ENCODE measurements at places on chromosomes 1 and 21.

DNA sequence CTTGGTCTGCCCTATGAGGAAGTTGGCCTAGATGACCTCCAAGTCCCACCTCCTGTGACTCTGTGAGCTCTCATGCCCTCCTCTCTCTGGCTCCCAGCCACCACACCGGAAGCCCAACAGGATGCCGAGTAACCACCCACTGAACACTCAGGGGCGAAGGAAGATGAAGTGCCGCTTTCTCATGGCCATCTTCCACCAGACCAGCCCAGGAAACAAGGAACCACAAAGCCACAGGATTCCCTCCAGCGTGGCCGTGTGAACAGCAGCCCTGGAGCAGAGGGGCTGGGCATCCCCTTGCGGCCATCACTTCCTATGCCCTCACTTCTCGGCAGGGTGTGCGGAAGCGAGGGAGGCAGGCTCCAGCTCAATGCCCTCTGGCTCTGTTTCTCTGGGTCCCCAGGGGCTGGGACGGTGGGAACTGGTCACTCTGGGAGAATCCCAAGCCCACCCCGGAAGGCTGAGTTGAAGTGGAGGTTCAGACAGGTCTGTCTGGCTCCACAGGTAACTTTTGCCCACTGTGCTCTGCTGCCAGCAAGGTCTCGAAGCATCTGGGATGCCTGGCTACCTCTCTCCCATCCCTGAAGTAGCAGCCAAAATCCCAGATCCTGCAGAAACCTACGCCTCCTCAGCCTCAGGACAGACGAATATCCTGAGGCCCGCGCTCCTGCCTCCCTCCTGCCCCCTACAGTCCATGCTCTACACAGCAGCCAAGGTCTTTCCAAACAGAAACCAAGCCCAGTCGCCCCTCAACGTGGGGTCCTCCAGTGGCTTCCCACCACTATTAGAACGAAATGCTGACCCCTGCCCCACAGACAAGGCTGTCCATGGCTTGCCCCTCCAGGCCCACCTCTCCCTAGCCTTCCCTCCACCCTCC, 44.2 kb upstream of the ECE1 start:
- peak; percentile 82 for DNase-seq

DNA sequence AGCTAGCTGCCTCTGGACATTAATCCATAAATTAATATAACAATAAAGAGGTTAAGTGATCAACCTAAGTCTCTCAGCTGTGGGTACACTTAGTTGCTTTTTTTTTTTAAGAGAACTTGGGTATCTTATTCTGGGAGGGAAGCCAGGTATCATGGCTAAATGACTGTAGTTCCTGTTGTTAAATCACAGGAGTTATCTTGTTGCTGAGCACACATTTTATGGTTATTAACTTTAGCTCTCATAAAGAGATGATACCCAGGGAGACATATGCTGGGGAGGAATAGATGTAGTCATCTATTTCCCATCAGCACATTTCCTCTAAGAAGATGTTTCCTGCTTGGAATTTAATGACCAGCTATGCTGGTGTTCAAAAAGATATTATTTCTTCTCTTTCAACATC, 227.8 kb downstream of the PTGER3 start:
- no peak for DNase-seq

- peak; percentile 2 for DNase-seq
Observed at GRCh38 chr1:2778220-2778592, 23.3 kb downstream of the TTC34 start.

- no peak for DNase-seq
Observed at GRCh38 chr1:32782086-32782485, 35.1 kb downstream of the YARS1 start.

GRCh38 chr1:55767171-55767570, 552.0 kb upstream of the USP24 start:
- DNase-seq, result no peak

DNA sequence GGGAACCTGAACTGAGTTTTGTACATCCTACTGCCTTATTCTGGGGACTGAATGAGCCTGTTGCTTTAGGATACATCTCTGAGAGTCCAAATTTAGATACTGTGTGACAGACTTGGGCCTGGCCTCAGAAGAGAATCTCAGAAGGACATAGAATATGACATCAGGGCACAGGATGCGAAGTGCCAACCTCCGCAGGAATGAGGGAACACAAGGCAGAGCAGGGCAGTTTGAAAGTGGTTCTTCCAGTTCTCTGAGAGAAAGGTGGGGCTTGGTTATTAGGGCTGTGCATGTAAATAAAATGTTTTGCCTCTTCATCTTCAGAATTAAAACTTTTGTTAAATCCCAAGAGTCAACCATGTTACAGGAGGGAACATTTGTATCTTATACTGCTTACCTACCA, 23.1 kb downstream of the TRAF5 start:
- no peak for DNase-seq

DNA sequence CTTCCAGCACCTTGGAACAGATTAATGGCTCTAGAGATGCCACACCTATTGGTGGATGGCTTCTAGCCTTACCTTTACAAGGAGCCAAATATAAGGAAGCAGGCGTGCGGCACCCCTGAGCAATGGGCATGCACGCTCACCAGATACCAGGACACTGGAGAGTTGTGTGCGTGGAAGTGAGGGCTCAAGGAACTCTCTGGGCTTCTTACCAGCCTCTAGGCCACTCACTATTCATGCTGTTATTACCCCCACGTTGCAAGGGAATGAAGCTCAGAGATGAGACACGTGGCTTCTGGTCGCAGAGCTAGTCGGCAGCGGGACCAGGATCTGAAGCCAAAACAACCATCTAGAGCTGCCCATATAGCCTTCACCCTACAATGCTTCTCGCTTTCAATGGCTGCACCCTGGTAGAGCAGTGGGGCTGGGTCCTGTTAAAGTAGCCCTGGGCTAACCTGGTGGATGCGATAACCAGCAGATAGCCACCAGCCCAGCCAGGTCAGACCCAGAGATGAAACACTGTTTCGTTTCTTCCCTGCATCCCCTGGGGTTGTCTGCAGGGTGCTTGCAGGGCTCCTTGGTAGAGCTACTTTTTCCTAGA, 396.4 kb upstream of the VAMP3 start:
- no peak for DNase-seq

- no peak for DNase-seq
Observed at GRCh38 chr1:75950176-75950575, 18.0 kb upstream of the ASB17 start.

- no peak for DNase-seq
Observed at GRCh38 chr1:4657960-4658541, 3.6 kb downstream of the AJAP1 start.

GRCh38 chr1:110067893-110068645, 2.4 kb downstream of the ALX3 start:
- DNase-seq, result no peak

DNA sequence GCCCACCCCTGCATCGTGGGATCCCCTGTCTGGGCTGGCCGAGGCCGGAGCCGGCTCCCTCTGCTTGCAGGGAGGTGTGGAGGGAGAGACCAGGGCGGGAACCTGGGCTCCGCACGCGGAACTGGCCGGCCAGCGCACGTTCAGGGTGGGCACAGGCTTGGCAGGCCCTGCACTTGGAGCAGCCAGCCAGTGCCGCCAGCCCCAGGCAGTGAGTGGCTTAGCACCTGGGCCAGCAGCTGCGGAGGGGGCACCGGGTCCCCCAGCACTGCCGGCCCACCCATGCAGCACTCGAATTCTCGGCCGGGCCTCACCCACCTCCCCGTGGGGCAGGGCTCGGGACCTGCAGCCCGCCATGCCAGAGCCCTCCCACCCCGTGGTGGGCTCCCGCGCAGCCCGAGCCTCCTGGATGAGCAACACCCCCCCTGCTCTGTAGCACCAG, 422.6 kb downstream of the AMY1C start:
- DNase-seq, result no peak

GRCh38 chr1:192395211-192395610, 78.4 kb downstream of the RGS21 start:
- no peak for DNase-seq

GRCh38 chr1:15246960-15247614, at the start of gene FHAD1:
Gene FHAD1 (plus strand): TSS chr1:15247223. CDS start chr1:15251785, 4,562 bp downstream.
- peak; percentile 37 for DNase-seq

GRCh38 chr21:37272897-37273296, 5.8 kb upstream of the VPS26C start:
- no peak for DNase-seq

DNA sequence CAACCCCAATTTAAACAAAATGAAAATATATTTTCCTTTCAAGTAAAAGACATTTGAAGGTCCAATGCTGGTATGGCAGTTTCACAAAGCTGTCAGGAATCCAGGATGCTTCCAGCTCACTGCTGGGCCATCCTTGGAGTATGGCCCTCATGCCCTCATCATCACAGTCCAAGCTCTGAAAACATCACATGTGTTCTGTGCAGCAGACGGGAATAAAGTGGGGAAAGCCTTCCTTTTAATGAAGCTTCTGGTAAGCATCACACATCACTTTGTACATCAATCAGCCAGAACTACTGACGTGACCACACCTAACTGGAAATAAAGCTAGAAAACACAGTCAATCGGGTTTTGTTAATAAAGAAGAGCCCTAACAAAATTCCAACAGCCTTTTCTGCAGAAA, 22.7 kb downstream of the CDC42BPA start:
- DNase-seq, result no peak

DNA sequence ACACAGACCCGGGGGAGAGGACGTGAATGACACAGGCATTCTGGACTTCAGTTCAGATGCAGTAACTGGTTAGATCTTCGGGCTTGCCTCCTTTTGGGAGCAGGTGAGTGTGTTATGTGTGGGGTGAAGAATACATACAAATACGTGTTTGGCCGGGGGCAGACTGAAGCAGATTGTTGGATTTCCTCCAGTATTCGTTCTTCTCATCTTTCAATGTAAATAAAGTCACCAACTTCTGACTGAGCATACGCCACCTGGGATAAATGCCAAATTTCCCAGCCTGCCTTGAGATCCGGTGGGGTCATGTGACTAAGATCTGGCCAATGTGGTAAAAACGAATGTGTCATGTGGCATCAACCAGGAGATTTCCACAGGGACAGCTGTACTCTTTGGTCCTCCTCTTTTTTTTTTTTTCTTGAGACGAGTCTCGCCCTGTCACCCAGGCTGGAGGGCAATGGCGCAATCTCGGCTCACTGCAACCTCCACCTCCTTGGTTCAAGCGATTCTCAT, 189.8 kb downstream of the RGS7 start:
- DNase-seq, result no peak

DNA sequence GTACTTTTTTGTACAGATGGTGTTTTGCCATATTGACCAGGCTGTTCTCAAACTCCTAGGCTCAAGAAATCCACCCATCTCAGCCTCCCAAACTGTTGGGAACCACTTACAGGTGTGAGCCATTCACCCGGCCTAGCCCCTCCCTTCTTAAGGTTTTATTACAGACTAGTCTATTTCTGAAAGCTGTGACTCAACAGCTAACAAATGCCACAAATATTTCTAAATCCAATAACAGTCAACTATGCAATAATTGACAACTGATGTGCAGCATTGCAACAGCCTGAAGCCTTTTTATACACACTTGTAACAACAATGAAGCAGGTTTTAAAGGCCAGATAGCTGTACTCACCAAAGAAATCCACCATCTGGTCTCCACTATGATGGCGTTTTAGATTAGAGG, 51.4 kb downstream of the GRIK1 start:
- DNase-seq, result no peak

- DNase-seq, result no peak
Observed at GRCh38 chr1:166876540-166876838, 425 bp upstream of the TADA1 start.

- DNase-seq, result no peak
Observed at GRCh38 chr1:86865973-86866637, 47.8 kb downstream of the SELENOF start.

DNA sequence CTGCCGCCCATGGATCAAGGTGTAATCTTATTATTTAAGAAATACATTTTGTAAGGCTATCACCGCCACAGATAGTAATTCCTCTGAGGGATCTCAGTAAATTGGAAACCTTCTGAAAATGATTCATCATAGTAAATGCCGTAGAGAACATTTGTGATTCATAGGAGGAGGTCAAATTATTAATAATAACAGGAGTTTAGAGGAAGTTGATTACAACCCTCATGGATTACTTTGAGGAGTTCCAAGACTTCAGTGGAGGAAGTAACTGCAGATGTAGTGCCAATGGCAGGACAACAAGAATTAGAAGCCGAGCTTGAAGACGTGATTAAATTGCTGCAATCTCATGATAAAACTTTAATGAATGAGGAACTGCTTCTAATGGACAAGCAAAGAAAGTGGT, 280.1 kb downstream of the PTPRC start:
- DNase-seq, result no peak

DNA sequence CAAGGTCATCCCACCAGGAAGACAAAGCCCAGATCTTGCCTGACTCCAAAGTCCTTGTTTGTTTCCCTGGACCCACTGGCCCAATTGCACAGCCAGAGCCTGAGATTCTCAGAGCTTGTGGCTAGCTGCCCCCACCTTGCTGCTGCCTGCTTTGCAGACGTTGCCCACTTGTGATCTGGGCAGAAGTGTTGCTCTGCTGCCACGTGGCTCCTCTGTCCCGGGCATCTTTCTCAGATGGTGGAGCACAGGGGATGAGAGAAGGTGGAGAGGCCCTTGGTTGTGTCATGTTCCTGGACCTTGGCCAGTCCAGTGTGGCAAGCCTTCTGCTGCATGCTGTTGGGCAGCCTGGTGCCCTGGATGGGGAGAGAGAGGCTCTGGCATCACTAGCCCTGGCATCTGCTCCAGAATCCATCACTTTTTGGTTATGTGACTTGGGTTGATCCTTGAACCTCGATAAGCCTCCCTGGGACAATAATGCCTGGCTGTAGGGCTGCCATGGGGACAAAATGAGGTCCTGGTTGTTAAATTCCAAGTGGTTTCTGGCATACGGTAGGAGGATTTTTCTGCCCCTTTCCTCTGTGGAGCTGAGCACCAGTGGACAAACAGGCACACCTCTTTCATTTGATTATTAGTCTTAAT, 1.5 kb upstream of the NR0B2 start:
- DNase-seq, result no peak

GRCh38 chr21:26513212-26513611, 59.9 kb downstream of the CYYR1 start:
- no peak for DNase-seq

- DNase-seq, result no peak
Observed at GRCh38 chr1:234933475-234933874, 195.2 kb downstream of the TOMM20 start.

- no peak for DNase-seq
Observed at GRCh38 chr1:79633456-79633855, 626.9 kb upstream of the ADGRL4 start.

DNA sequence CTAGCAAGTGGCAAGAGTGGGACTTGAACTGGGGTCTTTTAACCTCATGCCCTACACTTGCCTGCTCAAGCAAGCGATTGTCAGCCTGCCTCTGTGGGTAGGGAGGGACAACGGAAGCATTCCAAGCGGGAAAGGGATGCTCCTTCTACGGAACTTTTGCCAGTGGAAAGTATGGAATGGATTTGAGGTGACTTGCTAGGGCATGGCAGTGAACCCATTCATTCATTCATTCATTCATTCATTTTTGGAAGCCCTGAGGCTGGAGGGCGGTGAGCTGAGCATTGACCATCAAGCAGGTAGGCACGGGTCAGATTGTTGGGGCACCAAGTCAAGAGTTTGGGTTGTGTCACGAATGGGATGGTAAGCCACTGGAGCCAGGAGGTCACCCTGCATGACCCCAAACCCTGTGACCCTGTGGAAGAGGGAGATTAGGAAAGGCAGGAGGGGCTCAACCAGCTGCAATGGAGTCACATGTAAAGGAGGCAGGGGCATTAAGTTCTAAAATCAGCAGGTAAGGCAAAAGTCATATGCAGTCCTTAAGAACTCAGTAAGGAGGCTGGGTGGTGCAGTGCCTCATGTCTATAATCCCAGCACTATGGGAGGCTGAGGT, 11.8 kb upstream of the CITED4 start:
- DNase-seq, result no peak

- DNase-seq, result no peak
Observed at GRCh38 chr1:79197421-79197820, 190.9 kb upstream of the ADGRL4 start.

All from central memory CD8-positive, alpha-beta T cell (primary cell).